ENCODE measurements at places on chromosomes 3 and 15.

GRCh38 chr15:24761704-24762302, 86.2 kb downstream of the NPAP1 start:
- no peak for DNase-seq

DNA sequence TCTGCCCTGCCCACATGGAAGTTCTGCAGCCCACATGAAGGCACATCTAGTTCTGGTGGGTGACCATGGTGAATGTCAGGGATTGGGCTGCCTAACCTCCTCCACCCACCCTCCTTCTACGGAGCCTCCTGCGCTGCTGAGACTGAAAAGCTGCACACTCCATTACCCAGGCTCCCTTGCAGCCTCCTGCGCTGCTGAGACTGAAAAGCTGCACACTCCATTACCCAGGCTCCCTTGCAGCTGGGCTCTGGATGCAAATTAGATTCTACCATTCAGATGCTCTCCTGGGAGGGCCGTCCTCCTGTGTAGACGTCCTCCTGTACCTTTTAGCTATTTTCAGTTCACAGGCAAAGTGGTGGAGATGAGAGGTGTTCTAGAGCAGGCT, 32.1 kb downstream of the POMGNT2 start:
- DNase-seq, result no peak

DNA sequence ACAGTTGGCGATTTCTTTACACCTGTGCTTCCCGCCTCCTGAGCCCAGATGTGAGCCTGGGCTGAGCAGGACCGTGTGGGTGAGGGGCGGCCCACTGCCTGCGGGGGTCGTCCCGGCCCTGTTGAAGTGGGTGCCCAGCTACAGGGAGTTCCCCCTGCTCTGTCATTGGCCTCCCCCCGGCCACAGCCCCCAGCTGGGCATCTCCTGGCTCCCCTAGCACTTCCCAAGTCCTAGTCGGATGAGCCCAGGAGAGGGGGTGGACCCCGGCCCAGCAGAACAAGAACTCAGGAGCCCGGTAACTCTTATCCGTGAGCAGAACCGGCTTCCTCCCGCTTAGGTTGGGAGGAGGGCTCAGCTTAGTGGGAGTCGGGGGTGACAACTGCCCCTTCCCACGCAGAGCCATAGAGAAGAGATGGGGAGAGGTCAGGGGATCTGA, 757 bp downstream of the PAQR5 start:
- DNase-seq, result no peak

DNA sequence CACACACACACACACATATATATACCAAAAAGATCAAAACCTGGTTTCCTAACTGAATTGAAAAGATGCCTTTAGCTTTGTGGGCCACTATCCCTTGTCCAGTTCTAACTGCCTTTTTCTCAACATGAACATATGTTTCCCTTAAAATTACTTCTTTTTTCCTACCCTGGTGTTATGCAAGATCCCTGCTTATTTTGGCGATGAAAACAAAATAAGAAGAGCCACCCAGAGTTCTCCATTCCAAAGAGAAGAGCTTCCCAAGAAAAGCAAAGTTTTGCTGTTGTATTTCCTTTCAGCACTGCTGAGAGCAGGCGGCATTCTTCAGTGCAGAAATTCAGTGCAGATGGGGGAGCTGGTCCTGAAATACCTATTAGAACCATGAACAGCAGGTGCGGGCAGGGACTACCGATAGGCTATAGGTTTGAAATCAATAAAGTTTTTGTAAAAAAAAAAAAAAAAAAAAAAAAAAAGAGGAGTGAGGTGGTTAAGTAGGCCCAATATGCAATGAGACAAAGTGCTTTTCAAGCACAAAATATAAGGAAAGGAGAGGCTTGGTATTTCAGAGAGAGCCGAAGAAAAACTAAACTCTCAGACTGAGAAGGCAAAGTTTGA, 238.0 kb downstream of the FOXP1 start:
- no peak for DNase-seq

GRCh38 chr15:68794307-68794706, 26.4 kb downstream of the ANP32A start:
- no peak for DNase-seq

GRCh38 chr15:81106560-81106959, 27.5 kb upstream of the CFAP161 start:
- DNase-seq, result peak; percentile 6

DNA sequence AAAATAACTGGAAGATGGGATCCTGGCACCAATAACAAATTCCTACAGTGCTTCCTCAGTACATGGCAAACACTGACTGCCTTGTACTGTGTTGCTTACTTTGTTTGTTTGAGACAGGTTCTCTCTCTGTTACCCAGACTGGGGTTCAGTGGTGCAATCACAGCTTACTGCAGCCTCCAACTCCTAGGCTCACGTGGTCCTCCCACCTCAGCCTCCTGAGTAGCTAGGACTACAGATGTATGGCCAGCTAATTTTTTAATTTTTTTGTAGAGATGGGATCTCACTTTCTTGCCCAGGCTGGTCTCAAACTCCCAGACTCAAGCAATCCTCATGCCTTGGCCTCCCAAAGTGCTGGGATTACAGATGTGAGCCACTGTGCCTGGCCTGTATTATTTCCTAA, 3.7 kb upstream of the ALPK3 start:
- DNase-seq, result no peak

DNA sequence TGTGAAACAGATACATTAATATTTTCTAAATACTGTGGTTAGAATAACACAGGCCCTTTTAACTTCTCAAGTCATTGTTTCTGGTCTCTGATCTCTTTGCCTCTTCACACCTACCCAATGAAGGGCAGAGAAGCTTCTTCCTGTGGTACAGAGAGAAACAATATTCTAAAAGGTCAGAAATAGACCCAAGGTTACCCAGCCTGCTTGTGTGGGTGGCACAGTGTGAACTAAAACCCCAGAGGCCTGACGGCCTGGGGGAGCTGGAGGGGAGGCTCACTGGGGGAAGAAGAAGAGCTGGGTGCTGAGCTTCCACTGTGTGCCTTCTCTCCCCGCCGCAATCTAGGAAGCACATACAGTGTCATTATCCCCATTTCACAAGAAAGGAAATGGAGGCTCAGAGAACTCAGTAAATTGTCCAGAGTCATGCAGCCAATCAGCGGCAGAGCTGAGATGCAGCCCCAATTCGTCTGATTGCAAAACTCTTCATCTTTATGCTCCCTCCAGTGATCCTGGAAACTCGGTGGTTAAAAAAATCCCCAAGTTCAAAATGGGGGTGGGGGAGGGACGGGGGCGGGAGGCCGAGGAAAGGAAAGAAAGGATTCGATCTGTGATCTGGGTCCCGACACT, 64.1 kb upstream of the HEG1 start:
- DNase-seq, result no peak

GRCh38 chr3:150072576-150072975, 101.9 kb upstream of the PFN2 start:
- no peak for DNase-seq

GRCh38 chr3:43028678-43029490, 49.8 kb downstream of the GASK1A start:
- DNase-seq, result no peak

- no peak for DNase-seq
Observed at GRCh38 chr3:55858727-55859126, 371.6 kb upstream of the WNT5A start.

DNA sequence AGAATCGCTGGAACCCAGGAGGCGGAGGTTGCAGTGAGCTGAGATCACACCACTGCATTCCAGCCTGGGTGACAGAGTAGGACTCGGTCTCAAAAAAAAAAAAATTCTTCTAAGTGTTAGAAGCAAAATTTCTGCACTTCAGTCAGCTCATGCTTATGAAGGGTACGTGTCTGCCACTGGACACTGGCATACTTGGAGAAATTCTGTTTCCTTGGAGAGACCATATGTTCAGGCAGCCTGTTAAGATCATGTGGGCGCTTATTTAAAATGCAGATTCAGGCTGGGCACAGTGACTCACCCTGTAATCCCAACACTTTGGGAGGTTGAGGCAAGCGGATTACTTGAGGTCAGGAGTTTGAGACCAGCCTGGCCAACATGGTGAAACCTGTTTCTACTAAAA, 85.6 kb upstream of the IQSEC1 start:
- DNase-seq, result no peak

DNA sequence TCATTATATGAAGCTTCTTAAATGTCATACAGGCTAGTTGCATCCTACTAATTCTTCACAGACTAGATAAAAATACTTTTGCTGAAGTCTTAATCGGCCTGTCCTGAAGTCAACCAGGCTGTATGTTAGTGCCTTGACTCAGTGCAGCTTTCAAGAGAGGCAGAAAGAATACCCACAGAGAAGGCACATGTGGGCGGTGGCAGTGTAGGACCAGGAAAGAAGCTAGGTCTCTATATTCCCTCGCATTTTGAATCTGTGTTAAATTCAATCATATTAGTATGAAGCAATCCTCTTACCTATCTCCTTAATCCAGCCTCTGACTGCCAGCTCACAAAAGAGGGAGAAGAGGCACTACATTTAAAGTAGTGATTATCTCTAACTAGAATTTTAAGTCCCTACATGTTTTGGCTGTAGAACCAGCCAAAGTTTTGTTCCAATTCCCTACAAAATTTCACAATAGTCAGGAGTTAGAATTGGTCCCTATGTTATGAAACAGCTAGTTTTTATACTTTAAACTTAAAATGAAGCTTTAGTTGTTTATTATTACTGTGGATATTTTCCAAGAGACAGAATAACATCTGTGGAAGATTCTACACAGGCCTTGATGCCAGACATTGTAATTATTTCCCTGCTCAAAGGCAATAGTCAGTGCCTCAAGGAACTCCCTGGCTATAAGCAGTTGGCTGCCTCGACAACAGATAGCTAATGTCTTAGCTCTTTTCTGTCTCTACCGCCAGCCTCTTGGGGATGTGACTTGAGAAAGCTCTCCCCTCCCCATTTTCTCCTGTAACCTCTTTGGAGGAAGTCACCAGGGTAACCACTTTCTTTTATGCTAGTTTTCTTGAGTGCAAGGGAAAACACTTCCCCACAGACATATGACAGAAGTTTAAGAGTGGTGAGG, 31.9 kb downstream of the CRTC3 start:
- DNase-seq, result no peak

- no peak for DNase-seq
Observed at GRCh38 chr3:149535333-149535685, 60.8 kb downstream of the TM4SF4 start.

GRCh38 chr15:101174152-101174920, 77.5 kb downstream of the CHSY1 start:
- DNase-seq, result no peak

DNA sequence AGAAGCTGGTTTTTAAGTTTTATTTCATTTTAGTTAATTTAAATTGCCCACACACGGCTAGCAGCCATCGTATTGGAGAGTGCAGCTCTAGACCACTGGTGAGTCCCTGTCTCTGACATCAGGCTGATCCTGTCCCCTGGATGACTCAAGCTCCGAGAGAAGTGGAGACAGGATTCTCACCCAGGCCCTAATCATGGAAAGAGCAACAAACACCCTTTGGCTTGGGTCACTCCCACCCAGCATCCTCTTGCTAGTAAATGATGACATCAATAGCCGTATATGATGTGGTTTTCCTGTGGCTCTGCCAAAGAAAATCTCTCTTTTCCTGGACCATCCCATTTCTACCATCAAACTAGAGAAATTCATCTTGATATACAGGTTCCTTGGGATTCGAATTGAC, 182.2 kb downstream of the NTRK3 start:
- DNase-seq, result no peak

- DNase-seq, result peak; percentile 57
Observed at GRCh38 chr3:108124337-108125152, 33.7 kb upstream of the CD47 start.

DNA sequence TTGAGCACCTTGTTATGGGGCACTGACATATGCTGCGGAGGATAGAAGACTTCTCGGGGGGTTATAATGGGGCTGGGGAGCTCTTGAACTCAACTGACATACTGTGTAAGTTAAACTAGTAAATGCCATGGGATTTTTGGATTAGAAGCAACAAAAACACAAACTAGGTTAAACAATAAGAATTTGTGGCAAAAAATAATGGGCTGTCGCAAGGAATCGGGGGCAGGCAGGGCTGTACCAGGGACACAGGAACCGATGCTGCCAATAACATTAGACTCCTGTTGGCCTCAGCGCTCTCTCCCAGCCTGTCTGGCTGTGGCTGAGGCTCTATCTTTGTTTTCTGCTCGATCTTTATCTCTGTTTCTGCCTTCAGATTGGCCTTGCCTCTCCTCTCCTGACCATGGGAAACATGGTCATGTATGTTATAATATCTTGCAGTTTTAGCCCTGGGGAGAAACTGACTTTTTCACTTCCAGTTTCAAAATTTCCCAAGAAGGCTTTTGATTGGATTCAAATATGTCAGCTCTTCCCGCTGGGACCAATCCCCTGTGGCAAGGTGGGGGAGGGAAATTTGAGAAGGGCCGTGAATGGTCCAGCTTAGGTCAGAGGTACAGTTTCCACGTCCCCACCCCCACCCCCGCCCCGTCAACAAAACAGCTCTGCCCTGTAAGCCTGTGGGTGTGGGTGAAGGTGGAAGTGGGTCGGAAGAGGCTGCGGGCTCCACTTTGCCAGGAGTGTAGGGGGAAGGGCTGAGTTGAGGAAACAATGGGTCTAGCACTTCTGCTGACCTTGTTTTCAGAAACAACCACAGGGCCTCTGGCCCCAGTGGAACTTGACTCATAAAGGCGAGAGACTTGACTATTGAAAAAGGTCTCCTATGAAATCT, 161.1 kb upstream of the TBL1XR1 start:
- DNase-seq, result peak; percentile 42

- DNase-seq, result no peak
Observed at GRCh38 chr3:137692803-137693431, 71.2 kb upstream of the SOX14 start.

- DNase-seq, result no peak
Observed at GRCh38 chr3:12479919-12480427, 4.3 kb upstream of the TSEN2 start.

GRCh38 chr15:72782274-72783003, 1.1 kb downstream of the ADPGK start:
- no peak for DNase-seq

All from effector memory CD4-positive, alpha-beta T cell (primary cell).